ENCODE measurements at places on chromosomes 1 and 21.

DNA sequence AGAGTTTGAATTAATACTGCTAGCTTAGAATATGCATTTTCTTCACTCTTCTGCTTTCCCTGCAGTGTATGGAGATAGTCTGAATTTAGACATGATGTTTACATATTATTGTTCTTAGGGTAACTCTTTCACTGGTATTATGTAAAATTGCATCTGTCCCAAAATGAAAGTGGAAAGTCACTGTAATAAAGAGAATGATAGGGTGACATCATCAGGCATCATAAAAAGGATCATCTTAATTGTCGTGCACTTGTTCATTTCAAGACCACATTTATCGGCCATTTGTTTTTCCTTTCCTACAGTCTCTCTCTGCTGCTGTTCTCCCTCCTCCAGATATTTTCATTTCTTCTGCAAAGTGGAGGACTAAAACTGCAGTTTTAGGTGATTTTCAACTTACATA lies 61.9 kb upstream of the ZNF281 start:
- DNase-seq: no peak

DNA sequence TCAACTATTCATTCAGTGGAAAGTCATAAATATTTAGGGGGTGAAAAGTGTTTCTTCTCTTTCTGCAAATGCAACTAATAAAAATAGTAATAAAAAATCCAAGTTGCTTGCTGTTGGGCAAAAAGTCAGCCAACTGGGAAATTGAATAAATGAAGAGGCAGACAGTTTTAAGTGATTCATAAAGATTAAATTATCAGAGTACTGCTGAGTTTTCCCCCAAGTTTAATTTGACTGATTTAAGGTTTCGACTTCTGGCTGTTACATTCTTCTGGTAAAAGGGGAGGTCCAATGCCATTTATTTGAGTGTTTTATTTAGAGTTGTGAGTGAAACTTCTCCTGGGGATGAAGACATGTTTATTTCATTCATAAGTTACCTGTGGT lies 125.5 kb downstream of the NTPCR start:
- no peak for DNase-seq

DNA sequence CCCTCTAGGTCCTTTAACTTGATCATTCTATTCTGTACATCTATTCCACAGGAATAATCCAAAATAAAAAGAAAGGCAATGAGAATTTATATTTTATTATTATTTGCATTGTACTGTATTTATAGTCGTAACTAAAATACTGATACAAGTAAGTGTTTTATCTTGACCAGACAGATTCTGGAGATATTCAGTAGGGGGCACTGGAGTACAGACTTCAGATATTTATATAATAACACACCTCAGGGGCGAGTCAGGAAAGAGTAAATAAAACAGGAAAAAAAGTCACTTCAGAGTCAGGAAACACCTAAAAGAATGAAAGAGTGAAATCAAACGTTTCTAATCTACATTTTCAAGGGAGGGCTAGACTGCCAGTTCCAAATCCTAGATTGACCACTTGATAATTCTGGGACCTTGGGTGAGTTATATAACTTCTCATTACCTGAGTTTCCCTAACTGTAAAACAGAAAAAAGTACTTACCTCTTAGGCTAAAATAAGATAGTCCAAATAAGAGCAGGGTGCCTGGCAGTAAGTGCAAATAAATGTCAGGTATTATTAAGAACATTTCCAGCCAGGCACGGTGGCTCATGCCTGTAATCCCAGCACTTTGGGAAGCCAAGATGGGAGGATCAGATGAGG lies 31.1 kb upstream of the MTF1 start:
- DNase-seq: no peak

- no peak for DNase-seq
Measured at GRCh38 chr1:108708691-108709660, 3.7 kb upstream of the FNDC7 start.

DNA sequence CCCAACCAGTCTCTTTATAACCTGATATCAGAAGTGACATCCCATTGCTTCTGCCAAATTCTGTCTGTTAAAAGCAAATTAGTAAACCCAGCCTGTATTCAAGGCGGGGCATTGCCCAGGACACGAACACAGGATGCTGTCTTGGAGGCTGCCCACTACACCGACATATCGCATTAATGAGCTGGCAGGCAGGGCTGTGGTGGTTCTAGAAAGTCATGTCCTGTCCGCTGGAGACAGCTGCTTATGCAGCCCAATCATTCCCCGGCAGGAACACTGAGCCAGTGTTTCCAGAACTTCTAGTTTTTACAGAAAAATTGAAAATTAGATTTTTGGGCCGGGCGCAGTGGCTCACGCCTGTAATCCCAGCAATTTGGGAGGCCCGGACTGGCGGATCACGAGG lies 19.3 kb downstream of the C1orf167 start:
- DNase-seq: no peak
